ENCODE measurements at places on chromosomes 3 and 15.

DNA sequence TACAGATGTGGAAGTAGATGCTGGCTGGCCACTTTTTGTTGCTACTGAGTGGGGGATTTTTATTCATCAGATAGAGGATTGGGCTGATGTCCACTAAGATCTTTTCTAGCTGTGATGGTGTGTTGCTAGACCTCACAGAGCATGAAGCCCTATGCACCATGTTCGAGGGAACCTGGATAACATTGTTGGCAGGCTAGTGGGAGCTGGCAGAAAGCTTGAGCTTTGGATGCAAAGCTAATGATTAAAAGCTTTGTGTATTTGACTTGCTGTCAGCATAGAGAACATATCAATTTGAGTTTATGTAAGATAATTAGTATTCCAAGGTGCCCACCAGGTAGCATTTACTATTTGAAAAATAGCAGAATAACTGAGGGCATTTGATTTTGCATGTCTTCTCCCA lies 59.1 kb downstream of the ST6GAL1 start:
- DNase-seq, result no peak

- DNase-seq, result no peak
These were observed 48.5 kb downstream of the RGMA start for GRCh38 chr15:93040288-93041158.

DNA sequence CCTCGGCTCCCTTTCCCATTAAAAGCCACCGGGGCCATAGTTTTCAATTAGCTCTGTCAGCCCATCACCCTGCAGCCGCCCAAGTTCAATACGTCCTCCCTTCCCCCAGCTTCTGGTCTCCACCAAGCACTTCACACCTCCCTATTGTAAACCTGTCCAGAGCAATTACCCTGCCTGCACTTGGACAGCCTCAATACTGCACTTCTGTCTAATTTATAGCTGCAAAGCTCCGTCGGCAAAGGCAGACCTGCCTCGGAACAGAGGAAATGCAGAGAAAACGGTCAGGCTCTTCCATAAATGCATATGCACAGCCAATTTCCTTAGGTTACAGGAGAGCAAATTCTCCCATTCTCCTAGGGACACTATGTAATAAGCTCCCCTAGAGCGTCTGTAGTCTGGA lies 21.9 kb downstream of the LRIG1 start:
- DNase-seq, result no peak

DNA sequence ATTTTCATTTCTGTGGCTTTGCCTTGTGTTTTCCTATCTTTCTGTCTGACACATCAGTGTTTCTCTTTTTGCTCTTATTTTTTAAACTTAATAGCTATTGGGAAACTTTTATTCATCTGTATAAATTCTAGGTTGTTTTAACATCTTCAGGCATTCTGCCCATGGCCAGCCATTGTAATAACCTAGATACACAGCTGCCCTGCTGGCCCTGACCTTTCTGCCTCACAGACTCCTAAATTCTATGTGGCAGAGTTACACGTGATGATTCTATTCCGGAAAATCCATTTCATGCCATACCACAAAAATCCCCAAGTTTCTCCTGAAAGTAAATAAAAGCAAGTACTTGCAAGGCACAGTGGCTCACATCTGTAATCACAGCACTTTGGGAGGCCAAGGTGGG lies 150.1 kb downstream of the UACA start:
- DNase-seq, result no peak

- peak; percentile 63 for DNase-seq
These were observed 22.6 kb upstream of the KLF13 start for GRCh38 chr15:31303726-31304648.

DNA sequence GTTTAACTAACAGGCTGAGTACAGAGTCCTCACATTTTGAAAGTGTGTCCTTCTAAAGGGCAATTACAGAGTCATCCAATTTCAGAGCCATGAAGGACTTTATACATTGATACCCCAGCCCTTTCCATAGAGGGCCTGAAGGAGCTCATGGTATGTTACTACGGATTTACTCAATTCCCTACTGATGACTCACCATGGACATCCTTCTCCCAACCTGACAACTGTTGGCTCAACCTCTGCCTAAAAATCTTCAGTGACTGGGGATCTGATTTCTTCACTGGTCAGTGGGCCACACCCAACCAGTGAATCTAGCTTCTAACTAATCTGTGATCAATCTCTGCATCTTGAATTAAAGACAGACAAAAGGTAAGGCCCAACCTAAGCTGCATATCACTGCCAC lies 963.4 kb upstream of the CFAP20DC start:
- no peak for DNase-seq

DNA sequence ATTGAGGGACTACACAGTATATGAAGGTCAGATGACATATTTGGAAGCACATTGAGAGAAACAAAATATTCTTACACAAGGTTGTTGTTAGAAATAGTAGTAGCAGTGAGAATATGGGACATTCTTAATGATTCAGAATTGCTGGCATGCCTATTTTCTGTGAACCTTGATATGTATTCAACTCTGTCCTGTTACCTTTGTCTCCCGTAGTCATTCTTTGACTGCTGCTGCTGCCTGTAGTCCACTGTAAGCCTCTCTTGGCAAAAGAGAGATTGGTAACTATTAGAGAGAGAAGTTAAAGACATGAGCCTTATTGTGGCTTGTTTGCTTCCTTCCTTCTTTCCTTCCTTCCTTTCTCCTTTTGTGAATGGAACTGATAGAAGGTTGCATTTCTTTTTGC lies 64.5 kb downstream of the TCF12 start:
- DNase-seq, result no peak

DNA sequence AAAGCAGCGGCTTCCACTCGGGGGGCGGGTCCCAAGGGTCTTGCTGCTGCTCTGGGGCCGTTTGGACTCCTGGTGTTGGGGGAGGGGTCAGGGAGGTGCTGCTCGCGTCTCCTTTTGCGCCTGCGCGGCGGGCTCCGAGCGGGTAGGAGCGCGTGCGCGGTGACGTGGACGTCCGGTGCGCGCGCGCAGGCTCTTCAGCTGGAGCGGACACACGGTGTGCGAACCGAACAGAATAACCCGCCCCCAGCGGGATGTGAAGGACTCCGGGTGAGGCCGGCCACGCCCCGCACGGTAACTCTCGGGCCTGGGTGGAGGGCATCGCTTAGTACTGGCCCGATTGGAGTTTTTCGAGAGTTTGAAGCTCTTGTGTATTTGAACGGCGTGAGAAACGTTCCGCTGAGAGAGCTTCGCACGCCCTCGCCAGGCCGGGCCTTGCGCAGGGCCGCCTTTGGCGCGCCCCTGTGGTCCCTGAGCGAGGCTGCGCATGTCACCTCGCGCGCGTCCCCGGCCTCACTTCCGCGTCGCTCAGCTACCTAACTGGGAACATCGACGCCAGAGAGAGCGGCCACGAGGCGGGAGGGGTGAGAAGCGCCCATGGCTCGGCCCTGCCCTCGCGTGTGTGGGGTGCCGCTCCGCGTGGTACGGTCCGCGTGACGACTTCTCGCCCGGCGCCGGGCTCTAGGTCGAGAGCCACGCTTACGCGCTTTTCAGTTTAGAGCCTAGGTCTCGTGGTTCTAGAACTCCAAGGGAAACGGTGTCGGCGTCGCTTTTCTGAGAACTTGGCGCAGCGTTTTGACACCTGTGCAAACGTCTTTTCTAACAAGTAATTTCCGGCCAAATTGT lies at the start of gene MGA:
Gene MGA (plus strand): TSS at position 171 of the 843 bp plus-strand sequence.
- DNase-seq, result peak; percentile 94

DNA sequence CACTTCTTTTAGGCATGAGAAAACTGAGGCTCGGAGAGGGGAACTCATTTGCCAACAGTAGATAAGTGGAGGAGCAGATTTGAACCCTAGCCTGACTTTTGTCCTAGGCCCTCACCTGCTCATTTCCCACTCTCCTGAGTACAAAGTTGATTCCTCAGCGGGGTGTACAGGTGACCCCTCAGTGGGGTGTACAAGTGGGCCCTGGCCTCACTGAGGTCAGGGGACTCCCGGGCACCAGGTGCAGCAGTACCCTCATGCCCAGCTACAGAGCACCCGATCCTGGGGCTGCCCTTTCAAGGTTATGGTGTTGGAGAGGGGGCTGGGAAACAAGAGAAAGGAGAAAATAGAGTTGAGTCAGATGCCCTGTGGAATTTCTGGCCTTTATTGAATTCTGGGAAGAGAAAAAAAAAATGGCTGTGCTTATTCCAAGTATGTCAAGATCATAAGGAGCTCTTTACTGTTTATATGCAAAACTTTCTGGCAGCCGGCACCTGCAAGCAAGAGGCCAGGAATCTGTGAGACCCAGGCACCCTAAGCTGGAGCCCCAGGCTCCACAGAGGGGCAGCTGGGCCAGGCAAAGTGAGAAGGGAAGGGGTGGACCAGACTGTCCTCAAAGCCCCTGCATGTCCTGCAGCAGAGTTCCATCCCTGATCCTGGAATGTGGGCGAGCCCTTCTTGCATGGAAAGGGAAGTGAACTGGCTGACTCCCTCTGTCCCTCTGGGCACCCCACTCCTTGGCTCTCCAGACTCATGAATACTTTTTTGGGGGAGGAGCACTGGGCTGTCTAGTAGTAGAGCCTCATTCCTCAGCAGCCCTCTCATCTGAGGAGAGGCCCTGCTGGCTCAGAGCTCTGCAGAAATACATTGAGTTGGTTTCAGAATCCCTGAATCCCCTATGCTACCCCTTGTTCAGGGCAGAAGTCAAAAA lies 43.1 kb downstream of the AMOTL2 start:
- DNase-seq, result no peak

DNA sequence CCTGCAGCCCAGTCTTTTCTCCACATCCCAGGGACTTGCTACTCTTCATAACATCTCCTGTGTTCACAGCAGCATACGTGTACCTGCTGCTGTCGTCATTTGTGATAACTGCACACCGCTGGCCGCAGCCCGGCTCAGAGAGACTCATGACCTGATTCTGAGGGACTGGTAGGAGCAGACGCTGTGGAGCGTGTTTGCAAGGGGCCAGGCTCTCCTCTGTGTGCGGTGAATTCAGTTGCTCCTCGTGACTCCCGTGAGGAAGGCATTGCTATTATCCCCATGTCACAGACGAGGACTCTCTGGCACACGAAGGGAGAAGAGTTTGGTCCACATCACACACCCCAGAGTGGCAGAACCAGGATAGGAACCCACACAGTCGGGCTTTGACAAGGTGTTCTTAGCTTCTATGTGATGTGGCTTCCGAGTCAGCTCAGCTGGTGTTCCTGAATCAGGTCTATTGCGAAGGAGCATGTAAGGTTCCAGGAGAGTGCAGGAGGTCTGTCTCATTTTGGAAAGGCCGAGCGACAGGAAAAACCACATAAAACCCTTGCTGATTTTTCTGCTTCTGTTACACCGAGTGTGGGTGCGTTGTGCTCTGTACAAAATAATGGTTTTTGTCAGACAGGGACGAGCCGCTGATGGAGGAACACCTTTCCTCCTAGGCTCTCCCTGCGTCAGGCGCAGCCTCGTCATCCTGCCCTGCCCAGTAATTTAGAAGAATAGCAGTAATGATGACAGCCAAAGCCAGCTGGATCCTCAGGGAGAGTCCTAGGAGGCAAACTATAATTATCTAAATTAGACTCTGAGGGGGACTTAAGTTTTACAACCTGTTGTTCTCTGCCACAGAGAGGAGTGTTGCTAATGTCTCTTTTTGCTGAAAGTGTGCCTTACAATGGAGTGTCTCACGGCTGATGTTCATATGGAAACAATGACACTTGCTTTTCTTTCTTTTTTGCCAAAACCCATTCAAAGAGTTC lies 157.5 kb upstream of the RGMA start:
- DNase-seq, result no peak
